ENCODE measurements at places on chromosomes 5 and 9.
A peak's percentile ranks its signal among the peaks of the same experiment; 100 is the strongest.

GRCh38 chr9:127768698-127769097 lies 9.8 kb downstream of the SH2D3C start:
- DNase-seq, result no peak

GRCh38 chr5:132510076-132510475 lies 19.5 kb upstream of the IRF1 start:
- no peak for DNase-seq

- no peak for DNase-seq
Observed at GRCh38 chr9:107706701-107707427, 217.3 kb upstream of the KLF4 start.

- no peak for DNase-seq
Observed at GRCh38 chr5:81388169-81388568, 5.8 kb downstream of the ACOT12 start.

DNA sequence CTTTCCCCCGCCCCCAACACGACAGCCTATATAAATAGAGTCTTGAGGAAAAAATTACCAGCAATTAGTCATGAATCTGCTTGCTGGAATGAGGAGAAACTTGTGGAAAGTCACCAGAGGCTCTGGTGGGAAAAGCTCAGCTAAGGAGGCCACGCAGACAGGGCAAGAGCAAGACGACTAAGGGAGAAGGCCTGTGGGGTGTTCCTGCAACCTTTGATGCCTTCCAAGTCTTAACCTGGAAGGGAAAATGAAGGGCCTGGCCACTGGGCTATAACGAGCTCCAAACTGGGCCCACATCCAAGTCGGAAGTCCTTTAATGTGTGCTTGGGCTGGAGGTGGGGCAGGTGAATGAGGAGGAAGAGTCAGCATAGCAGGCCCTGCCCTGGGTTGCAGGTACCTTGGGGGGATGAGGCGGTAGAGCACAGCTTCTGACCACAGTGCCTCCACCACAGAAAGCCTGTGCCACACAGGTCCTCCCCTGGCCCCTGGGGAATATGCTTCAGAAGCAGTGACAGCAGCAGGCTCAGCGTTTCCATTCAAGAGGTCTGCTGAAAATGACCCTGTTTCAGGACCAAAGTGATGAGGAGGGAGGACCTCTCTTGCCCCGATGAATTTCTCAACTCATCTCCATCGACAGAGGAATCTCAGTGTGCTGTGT lies 92.8 kb upstream of the LRRTM2 start:
- DNase-seq, result no peak

GRCh38 chr9:35690294-35690613 lies 529 bp upstream of the TPM2 start:
- DNase-seq, result no peak

GRCh38 chr9:2281031-2281802 lies 266.1 kb downstream of the SMARCA2 start:
- DNase-seq, result no peak

GRCh38 chr9:1747417-1747967 lies 267.7 kb upstream of the SMARCA2 start:
- DNase-seq, result no peak

- DNase-seq, result no peak
Observed at GRCh38 chr5:32443145-32443540, 1.4 kb downstream of the ZFR start.

GRCh38 chr5:18069790-18070189 lies 435.5 kb downstream of the TAF11L14 start:
- no peak for DNase-seq

GRCh38 chr5:1759378-1759970 lies 40.2 kb downstream of the MRPL36 start:
- no peak for DNase-seq

GRCh38 chr5:65144136-65144871 lies 337.4 kb downstream of the ADAMTS6 start:
- DNase-seq, result no peak

GRCh38 chr9:123191680-123192079 lies 76.7 kb downstream of the STRBP start:
- DNase-seq, result no peak

DNA sequence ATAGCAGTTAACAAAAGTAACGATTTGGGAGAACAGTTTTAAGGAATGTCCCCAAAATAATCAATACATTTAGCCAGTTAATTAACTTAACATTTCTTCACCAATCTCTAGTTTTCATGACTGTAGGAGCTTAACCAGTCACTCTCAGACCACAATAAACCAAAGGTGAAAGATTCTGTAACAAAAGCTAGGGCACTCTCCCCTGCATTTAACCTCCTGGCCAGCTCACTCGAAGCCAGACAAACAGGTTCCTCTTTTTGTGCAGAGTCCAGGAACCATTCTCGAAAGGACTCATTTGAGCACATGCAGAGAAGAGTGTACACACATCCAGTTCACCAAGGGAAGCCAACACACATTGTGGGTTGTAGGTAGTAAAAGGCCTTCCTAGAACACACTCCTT lies 6.5 kb downstream of the IL7R start:
- DNase-seq, result no peak

GRCh38 chr9:134894136-134894860 lies 13.7 kb downstream of the FCN2 start:
- no peak for DNase-seq

- DNase-seq, result no peak
Observed at GRCh38 chr5:76606701-76607100, 16.5 kb downstream of the F2RL2 start.

DNA sequence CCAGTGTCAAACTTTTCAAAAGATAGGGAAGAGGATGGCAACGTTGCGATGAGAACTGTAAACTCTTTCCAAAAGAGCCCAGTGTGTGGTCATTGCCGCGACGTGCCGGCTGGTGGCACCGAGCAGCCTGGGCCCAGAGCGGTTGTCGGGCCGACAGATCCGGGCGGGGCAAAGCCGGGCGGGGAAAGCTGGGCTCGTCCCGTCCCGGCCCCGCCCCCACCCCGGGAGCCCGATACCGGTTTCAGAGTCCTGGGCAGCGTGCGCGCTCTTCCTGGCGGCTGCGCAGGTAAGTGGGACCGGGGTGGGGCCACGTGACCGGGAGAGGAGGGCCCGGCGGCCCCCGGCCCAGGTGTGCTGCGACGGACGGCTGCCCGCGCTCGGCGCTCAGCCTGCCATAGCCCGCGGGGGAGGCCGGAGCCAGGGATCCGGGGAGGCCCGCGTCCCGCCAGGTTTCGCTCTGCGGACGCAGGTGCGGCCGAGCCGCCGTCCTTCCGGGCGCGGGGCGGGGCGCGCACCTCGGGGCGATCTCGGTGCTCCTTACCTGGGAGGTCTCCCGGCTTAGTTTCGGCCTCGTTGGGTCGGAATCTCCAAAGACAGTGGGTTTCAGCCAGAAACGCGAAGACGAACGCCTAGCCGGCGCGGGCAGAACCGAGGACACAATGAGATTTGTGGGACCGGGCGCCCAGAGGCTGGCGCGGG lies at the start of gene MARVELD2:
Gene MARVELD2, plus strand, starts transcription at position 232 of the 699 bp plus-strand sequence. CDS start 4,270 bp downstream, outside the sequence.
- peak; percentile 76 for DNase-seq

GRCh38 chr9:73575101-73576060 lies 423.7 kb downstream of the ANXA1 start:
- no peak for DNase-seq

DNA sequence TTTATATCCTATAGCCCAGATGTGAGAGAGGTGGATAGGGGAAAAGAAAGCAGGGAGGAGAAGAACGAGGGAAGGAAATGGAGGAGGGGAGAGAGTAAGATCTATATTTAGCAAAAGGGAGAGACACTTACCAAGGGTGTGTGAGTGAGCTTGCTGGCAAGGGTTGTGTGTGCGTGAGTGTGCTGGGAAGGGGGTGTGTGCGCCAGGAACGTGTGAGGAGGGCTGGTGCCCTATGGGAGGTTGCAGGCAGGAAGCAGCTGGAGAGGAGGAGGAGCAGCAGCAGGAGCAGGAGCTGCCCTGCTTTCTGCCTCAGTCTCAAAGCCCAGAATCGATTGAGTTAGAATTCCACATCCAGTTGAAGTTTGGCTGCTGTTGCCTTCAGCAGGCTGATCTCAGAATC lies 148.3 kb upstream of the RUSC2 start:
- no peak for DNase-seq

- no peak for DNase-seq
Observed at GRCh38 chr5:134784241-134784920, 25.8 kb downstream of the DDX46 start.

DNA sequence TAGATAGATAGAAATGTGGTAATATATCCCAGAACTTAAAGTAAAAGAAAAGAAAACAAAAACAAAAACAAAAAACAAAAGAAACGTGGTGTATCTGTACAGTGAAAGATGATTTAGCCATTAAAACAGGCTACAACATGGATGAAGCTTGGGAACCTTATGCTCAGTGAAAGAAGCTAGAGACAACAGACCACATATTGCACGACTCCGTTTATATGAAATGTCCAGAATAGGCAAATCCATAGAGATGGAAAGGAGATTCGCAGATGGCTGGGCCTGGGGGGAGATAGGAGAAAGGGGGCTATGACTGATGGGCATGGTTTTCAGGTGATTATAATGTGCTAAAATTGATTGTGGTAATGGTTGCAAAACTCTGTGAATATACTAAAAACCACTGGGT lies 86.6 kb downstream of the ROR2 start:
- no peak for DNase-seq

- DNase-seq, result no peak
Observed at GRCh38 chr5:59102437-59102836, 519.6 kb downstream of the RAB3C start.

- DNase-seq, result no peak
Observed at GRCh38 chr5:99037668-99038067, 108.9 kb upstream of the CHD1 start.

GRCh38 chr5:9547122-9547947 lies 1.5 kb upstream of the SEMA5A start:
- peak; percentile 13 for DNase-seq

GRCh38 chr9:78612091-78612490 lies 315.2 kb downstream of the PSAT1 start:
- no peak for DNase-seq

DNA sequence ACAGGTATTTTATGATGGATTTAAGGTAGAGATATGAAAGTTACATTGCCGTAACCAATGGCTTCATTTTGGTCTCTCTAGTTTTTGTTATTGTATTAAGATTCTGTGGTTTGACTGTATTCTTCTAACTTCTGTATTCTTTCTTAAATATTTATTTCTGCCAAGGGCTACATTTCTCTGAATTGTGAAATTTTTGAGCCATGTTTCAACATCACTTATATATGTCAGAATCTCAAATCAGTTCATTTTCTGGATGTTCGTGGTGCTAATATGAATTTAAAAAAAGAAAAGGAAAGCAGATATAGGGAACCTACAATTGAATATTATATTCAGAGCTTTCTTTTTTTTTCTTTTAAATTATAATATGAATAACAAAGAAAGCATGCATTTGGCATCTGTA lies 142.7 kb downstream of the ANXA1 start:
- DNase-seq, result no peak

DNA sequence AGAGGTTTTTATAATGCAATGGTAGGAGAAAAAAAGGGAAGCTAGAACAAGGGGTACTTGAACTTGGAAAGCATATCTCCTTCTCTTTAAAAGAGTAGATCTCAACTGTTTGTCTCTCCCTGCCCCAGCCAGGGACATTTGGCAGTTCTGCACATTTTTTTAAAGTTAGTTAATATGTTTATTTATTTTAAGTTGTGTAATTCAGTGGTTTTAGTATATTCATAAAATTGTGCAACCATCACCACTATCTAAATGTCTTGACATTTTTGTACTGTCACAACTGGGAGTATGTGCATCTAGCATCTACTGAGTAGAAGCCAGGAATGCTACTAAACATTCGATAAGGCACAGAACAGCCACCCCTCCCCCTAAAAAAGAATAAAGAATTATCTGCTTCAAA lies 103.5 kb upstream of the DPYSL3 start:
- DNase-seq, result no peak

GRCh38 chr5:105670596-105670995 lies 2000.1 kb downstream of the EFNA5 start:
- DNase-seq, result no peak

DNA sequence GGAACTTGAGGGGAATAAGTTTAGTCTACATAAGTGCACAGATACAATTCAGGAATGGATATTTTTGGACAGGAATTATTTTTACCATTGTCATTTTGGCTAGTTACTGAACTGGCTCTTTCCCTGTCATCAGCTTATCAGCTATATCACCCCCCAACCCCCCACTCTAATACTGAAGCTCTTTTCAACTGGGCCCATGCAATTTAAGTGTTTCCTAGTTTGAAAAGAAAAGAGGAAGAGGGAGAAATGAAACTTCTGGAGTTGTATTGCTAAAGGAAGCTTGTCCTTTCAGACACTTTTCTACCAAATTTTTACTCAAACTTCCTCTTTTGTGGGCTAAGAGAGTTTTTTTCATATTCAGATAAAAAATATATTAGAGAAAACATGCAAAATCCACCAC lies 18.5 kb upstream of the TIMD4 start:
- no peak for DNase-seq

DNA sequence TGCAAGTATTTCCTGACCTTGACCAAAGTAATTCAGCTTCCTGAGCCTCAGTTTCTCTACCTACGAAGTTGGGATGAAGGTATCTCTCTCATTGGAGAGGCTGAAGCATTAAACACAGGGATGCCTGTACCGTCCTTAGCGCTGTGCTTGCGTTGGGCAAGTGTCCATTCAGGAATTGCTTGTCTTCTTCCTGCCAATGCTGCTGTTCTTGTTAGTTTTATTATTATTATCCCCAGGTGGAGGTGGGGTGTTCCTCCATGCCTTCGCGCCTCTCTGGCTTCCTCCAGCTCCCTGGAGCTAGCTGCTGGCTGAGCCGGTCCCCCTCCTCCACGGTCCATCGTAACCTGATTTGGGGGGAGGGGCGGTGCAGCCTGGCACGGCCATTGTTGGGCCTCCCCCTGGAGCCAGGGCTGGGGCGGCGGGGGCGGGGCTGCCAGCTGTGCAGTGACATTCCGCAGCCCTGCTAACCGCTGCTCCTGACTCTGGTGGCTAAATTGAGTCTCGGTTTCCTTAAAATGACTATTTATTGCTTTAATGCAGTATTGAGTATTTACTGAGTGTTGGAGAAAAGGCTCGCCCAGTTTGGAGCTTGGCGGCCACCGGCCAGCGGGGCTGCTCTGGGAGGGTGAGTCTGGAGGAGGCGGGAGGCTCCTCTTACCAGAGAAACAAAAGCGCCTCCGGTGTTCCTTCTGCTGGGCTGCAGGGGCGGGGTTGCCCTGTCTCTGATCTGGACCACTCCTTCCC lies 51.3 kb downstream of the LMX1B start:
- DNase-seq, result no peak

- no peak for DNase-seq
Observed at GRCh38 chr9:114678130-114678529, 3.9 kb downstream of the TEX48 start.

- no peak for DNase-seq
Observed at GRCh38 chr9:131732636-131733289, 7.1 kb downstream of the RAPGEF1 start.

Measured in right renal pelvis (tissue), 4 donors.